ENCODE measurements at places on chromosomes 6 and 20. TPM values are rescaled to one million over a fixed set of nuclear protein-coding genes. Genes with fewer than 3 reads are reported as not detected.
A peak's percentile ranks its signal among the peaks of the same experiment; 100 is the strongest.

HLA-DQA1 gene
- total RNA-seq: not detected

MUC22 gene
- total RNA-seq: not detected

GFOD1 gene
- 4.4 TPM for total RNA-seq

GRCh38 chr20:63017076-63017825, 10.5 kb upstream of the BHLHE23 start:
- peak; percentile 58 for DNase-seq

GRCh38 chr20:21272279-21272678, 30.9 kb upstream of the XRN2 start:
- DNase-seq: no peak

Measured in H7 (cell line).